CD4-positive, alpha-beta T cell treated with Interleukin-2 at 100 ng/mL for 4 hours (primary cell): ENCODE measurements at places on chromosomes 1 and 21.
A peak's percentile ranks its signal among the peaks of the same experiment; 100 is the strongest.

DNA sequence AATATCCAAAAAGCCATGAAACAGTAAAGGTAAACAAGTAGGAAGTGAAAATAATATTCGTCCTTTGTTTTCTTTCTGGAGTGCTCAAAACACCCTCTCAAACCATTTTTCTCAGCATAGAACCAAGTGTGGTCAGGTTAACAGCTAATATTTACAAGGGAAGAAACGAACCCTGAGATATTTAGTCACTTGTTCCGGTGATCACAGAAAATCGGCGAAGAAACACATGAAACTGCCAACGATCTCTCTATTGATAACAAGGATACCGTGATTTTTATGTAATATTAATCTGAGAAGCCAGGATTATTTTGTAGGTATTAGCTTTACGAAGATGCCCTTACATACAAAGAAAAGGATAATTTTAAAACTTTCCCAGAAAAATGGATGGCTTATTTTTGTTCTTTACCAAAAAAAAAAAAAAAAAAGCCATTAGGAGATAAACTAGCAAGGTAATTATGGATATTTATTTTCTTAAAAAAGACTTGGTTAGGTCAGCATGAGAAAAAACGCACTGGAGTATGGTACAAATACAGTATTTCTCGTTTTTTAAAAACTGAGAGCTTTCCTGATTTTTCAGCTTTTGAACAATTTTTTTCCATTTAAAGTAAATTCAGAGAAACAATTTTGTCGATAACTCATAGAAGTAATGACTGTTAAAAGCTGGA lies 107.3 kb upstream of the HNRNPU start:
- DNase-seq, result peak; percentile 55

DNA sequence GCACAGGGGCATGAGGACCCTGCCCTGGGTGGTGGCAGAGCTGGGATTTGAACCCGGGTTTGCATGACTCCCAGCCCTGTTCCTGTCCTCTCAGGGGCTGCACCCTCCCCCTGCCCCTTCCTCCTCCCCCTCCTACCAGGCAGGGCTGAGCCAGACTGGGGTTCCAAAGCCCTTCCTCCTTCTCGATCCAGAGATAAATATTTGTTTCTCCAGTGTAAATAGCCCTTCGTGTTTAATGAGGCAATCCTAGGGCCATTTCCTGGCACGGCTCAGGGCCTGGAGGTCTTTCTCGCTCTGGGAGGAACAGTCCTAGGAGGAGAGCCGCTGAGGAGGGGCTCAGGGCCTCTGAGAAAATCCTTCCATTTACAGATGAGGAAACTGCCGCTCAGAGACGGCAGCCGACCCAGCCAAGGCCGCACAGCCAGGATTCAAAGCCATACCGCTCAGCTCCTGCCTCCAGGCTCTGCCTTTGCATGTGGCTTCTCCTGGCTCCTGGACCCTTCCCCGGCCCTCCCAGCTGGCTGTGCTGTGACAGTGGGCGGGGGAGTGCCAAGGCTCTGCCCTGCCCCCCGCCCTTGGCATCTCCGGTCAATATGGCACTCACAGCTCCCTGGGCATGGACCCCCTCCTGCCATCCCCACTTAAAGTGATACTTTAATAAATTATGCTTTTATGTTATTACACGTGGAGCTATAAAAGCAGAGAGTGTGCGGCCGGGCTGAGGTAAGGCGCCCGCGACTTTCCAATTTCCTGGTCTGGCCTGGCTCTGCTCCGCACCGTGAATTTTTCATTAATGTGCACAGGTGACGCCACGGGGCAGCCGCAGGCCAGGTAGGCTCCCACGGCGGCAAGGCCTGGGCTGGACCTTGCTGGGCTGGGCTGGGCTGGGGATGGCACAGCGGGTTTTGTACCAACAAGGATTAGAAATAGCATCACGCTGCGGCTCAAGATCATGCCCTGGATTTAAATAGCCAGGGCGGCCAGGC lies 114.7 kb upstream of the WNT4 start:
- no peak for DNase-seq

DNA sequence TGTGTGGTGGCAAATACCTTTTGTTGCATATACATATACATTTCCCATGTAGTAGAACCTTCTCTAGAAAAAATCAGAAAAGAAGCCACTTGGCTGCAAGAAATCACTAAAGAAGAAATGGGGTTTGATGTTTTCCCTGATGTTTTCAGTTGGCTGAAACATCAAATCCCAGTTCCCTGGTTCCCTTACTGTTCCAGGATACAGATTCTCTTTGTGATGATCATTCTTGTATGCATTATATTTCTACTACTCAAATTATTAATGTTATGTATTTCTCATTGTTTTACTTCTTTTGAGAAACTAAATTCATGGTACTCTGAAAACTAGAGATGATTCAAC lies 7.6 kb downstream of the RNU1-2 start:
- no peak for DNase-seq

- no peak for DNase-seq
Measured at GRCh38 chr1:10586125-10586524, 111.4 kb downstream of the PEX14 start.

GRCh38 chr1:228347181-228347580 lies 59.5 kb downstream of the TRIM11 start:
- no peak for DNase-seq

GRCh38 chr1:38029685-38030511 lies 16.7 kb downstream of the POU3F1 start:
- peak; percentile 65 for DNase-seq

GRCh38 chr1:103074224-103074623 lies 34.1 kb downstream of the COL11A1 start:
- DNase-seq, result no peak

GRCh38 chr1:81812712-81813111 lies 12.0 kb downstream of the ADGRL2 start:
- DNase-seq, result no peak

DNA sequence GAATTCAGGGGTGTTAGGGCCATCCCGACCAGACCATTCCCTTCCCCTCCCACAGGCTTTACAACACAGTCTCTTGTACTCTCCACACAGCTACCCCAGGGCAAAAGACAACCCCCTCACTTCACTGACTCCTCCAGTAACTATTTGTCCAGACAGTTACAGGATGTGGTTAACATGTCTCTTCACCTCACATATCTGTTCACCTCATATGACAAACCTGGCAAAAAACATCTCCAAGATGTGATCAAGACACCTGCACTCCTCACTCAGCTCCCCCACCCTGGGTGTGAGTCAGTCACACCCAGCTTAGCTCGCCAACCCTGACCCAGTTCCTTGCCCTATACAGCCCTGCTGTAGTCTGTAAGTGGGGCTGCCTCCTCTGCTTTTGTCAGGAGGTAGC lies 490.5 kb upstream of the CHRM3 start:
- no peak for DNase-seq

DNA sequence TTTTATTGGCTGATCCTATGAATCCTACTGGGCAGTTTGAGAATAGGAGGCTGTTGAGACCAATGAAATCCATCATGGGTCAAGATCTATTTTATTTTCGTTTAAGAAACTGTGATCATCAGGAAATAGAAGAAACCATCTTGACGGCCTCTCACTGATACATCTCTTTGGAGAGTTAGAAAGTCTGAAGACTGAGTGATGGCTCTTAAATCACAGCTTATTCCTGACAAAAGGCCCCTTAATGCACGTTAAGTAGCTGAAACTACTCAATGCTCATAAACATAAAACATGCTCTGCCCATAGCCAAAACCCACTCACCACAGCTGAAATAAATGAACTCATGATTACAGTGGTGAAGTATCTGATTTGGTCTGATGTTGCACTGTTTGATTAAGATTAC lies 784.5 kb upstream of the NEGR1 start:
- DNase-seq, result no peak
